ENCODE measurements at places on chromosomes 2 and 18.

GRCh38 chr18:2939317-2939716 is 73.6 kb downstream of the LPIN2 start:
- no peak for DNase-seq

GRCh38 chr2:200039724-200040650 is 84.6 kb downstream of the MAIP1 start:
- peak; percentile 75 for DNase-seq

DNA sequence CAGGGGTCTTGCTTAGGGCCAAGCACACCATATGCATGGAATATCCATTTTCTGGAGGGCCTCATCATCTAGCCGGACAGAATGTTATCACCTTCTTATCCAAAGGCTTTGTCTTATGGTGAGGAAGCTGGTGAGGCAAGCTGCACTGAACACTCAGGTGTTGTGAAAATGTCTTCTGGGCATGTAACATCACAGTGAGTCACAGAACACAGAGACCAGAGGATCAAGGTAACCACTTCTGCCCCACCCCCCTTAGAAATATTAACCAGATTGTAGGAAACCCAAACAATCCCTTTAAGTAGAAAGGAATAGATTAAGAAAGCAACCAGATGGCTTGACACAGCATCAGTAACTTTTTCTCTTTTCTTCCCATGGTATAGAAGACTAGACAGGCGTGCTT is 51.1 kb downstream of the MYO5B start:
- DNase-seq = no peak

GRCh38 chr2:149148194-149149006 is 109.9 kb downstream of the LYPD6B start:
- no peak for DNase-seq

Data from iris pigment epithelial cell (primary cell).